ENCODE measurements at places on chromosomes 6 and 20.

DNA sequence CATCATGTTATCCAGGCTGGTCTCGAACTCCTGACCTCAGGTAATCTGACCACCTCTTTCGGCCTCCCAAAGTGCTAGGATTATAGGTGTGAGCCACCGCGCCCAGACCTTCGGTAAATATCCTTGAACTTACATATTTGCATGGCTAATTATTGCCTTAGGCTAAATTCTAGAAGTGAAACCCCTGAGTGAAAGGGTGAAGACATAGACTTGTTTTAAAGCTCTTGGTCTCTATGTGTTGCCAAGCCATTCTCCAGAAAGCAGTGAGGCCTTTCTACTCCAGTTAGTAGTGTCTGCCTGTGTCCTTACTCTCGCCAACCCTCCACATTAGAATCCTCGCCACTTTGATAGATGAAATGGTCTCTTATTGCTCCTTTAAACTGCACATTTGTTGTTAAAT, 2.6 kb upstream of the NOTCH4 start:
- DNase-seq = no peak

- no peak for DNase-seq
These were observed 51.9 kb downstream of the IL22RA2 start for GRCh38 chr6:137121401-137121997.

DNA sequence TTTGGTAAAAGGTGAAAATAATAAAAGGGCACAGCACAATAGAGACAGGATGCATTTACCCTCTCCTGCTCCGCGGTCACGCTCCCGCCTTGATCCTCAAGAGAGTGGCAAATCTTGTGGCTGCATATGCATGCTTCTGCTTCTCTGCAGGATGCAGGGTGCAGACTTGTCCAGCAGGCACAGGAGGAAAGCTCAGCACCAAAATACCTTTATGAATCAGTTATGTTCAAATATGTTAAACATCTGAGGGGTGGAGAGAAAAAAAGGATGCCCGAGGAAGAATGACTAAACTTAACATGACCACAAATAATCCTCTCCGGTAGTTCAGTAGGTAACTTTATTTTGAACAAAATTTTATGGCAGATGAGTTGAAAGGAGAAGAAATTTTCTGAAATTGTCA, 366.1 kb upstream of the SOX4 start:
- DNase-seq = no peak

DNA sequence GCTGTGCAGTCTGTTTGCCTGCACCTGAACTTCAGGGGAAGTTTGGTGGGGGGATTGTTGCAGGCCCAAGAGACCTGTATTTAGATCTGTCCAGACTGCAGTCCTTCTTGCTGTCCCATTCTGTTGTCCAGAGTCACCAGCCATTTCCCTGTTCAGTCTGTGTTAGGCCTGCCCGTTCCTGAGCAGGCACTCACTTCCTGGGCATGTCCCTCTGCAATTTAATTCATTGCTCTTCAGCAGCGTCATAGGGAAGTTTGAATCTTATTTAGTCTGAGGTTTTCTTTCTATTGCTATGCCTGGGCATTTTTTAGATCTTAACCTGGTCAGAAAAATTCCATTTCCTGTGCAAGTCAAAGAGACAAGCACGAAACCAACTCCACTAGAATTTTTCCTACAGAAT, 190.2 kb downstream of the DTNBP1 start:
- no peak for DNase-seq

DNA sequence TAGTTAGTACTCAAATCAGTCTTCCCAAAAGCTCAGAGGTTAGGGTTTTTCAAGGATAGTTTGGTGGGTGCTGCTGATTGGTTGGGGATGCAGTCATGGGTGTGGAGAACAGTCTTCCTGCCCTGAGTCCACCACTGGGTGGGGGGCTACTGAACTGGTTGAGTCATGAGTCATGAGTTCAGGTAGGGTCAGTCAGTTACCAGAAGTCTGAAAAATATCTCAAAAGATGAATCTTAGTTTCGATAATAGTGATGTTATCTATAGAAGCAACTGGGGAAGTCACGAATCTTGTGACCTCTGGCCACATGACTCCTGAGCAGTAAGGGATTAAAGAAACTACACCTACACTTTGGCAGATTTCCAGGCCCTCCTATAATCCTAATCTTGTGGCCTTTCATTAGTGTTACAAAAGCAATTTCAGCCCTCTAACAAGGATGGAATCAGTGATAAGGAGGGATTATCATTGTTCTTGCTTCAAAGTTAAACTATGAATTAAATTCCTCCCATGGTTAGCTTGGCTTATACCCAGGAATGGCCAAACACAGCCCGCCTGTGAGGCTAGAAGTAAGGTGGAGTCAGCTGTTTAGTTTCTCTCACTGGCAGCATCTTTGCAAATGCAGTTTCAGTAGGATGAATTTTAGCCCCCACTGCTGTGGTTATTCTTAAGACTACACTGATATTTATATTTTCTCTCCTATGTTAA, 33.3 kb upstream of the NKAIN2 start:
- no peak for DNase-seq

- DNase-seq = peak; percentile 55
These were observed 6.0 kb downstream of the LHFPL5 start for GRCh38 chr6:35810971-35811698.

GRCh38 chr6:139251045-139251690, 40.6 kb downstream of the TXLNB start:
- no peak for DNase-seq

DNA sequence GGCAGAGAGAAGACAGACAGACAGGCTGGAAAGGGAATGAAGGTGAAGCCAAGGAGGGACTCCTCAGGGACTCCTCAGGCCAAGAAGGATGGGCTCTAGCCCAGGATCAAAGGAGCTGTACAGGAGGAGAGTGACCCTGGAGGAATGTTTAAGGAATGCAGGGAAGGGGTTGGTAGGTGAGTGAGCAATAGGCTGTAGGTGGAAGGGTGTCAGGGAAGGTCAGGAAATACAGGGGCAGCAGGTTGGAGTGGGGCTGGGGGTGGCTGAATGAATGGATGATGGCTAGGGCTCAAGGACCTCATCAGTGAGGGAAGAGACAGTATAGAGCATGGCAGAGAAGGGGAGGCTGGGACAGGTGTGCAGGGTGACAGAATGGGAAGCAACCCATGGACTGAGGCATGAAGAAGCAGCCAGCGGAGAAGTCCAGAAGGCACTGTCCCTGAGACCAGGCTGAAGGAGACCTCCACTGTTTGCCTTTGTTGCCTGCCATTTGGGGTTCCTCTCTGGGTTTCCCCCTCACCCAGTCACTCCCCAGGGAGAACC, 13.2 kb downstream of the SYNGAP1 start:
- no peak for DNase-seq

DNA sequence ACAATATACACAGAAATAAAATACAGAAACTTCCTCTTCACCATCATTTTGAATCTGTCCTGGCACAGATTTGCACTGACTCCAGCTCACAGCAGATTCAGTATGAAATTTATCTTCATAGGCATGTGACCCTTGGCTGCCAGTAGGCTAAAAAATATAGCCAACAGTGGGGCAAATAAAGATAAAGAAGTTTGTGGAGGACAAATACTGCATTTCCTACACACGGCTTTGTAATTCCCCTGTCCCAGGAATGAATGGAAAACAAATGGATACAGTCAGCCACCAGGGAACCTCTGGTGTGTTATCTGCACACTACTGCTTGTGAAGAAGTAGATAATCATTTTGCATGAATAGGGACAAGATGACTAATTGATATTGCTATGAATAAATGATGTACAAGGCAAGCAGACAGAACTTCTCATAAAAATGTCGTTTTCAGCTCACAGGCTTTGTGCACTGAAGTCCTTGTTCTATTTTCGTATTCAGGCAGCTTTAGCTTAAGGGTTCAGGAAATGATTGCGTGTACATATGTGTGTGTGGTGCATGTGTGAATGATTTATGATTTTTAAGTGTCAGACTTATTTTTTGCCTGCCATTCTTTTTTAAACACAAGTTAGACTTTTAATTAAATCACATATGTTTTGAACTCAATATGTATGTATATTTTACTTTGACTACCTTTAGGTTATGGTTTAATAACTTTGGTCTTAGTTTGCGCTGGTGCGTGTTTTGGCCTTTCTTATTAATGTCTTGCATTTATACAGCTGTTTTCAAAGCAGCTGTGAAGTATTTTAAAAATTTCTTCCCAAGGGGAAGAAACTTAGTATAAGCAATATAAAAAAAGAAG, 543.8 kb upstream of the JAG1 start:
- DNase-seq = no peak

GRCh38 chr6:147508866-147509608, 547 bp downstream of the SAMD5 start:
- DNase-seq = peak; percentile 65

DNA sequence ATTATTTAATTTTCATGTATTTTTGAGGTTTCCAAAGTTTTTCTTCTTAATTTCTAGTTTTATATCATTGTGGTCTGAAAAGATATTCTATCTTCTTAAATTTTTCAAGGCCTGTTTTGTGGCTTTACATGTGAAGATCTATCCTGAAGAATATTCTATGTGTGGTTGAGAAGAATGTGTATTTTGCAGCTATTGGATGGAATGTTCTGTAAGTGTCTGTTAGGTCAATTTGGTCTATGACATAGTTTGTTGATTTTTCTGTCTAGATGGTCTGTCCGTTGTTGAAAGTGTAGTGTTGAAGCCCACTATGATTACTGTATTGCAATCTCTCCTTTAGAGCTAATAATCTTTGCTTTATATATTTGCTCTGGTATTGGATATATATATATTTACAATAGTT, 125.7 kb downstream of the CRYBG1 start:
- DNase-seq = no peak

DNA sequence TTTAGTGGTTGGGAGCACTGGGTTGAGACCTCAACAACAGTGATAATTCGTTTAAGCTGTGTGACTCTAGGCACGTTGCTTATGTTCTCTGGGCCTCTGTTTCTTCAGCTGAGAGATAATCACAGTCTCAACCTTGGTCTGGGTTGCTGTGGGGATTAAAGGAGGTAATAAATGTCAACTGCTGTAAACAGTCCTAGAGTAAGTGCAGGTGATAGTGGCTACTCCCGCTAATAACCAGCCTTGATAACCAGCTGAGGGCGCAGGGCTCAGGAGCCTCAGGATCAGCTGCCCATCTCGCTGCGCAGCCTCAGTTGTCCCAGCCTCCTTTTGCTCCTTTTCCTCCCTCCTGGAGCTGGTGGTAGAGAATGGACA, 58.0 kb downstream of the JARID2 start:
- DNase-seq = no peak

- no peak for DNase-seq
These were observed 37.8 kb downstream of the ELOVL5 start for GRCh38 chr6:53310771-53311585.

DNA sequence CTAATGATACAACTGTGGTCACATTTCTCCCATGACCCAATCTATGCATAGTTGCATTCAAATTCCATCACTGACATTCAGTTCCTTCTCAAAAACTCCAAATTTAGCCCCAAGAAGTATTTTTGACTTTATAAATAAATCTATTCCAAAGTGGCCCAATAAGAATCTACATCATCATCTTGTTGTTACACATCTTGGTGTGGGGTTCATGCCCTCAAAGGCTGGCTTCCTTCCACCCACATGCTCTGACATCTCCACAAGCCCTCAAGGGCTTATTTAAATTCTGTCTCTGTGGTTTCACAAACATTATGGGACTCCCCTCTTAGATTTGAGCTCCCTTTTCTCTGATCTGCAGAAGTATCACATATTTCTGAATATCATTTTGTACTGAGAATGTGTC, 585.3 kb upstream of the BTBD3 start:
- no peak for DNase-seq

GRCh38 chr6:168193816-168194721, 115.1 kb upstream of the FRMD1 start:
- DNase-seq = peak; percentile 69

DNA sequence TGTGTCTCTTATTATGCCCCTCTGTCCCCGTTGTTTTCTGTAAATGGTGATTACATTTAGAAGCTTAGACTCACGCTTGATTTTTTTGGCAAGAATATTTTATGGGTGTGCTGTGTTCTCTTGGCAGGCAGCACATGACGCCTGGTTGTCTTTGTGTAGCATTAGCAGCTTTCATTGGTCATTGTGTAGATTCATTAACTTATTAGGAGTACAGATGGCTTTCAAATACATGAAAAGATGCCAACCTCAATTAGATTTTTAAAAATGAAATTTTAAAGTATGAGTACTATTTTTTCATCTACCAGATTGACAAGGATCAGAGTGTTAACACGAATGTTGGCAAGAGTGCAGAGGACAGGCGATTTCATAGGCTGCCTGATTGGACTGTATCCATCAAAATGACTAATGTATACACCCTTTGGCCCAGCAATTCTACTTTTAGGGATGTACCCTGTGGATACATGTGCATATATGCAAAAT, 15.2 kb downstream of the COX4I2 start:
- no peak for DNase-seq

DNA sequence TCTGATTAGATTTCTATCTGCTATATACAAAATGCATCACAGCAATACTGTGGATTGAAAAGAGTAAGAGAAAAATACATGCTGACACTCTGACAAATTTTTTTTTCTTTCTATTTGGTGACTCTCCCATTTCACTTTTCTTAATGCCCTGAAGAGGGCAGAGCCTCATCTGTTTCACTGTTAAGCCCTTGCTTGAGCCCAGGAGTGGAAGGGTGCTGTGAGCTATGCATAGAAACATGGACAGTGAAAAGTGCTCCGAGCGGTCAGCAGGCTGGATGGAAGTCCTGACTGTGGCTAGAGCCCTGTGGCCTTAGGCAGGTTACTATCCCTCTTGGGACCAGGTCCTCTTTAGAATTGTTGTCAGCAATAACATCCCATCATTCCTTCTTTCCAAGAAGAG, 17.4 kb upstream of the CSE1L start:
- DNase-seq = no peak

- no peak for DNase-seq
These were observed 37.7 kb downstream of the ARHGAP18 start for GRCh38 chr6:129672341-129672682.

DNA sequence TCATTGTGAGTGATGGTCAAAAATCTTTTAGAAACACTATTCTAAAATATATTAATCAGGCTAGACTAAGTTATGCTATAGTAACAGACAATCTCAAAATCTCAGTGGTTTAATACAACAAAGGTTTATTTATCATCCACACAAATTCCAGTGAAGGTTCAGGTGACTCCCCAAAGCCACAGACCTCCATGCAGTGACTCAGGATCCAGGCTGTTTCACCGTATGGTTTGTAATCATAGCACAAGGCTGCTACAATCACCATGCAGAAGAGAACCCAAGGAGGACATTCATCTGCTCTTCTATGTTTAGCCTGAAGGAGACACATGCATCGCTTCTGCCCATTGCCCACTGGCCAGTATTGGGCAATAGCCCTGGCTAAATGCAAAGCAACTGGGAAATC, 46.2 kb downstream of the BFSP1 start:
- DNase-seq = no peak

- DNase-seq = no peak
These were observed 94.2 kb upstream of the MYL9 start for GRCh38 chr20:36447101-36447500.

- DNase-seq = no peak
These were observed 673.5 kb upstream of the AGPAT4 start for GRCh38 chr6:161947371-161947770.

GRCh38 chr6:113047932-113048331, 700.8 kb downstream of the RFPL4B start:
- no peak for DNase-seq

GRCh38 chr6:583635-584034, 73.3 kb downstream of the HUS1B start:
- no peak for DNase-seq

GRCh38 chr6:142671791-142672190, 273.2 kb downstream of the HIVEP2 start:
- no peak for DNase-seq
